ENCODE measurements at places on chromosomes 1 and 21.

- no peak for DNase-seq
Measured at GRCh38 chr1:196910215-196910614, 22.4 kb downstream of the CFHR4 start.

GRCh38 chr1:56547473-56547872, 31.9 kb downstream of the PLPP3 start:
- no peak for DNase-seq

- no peak for DNase-seq
Measured at GRCh38 chr1:233085566-233085965, 135.2 kb downstream of the NTPCR start.

DNA sequence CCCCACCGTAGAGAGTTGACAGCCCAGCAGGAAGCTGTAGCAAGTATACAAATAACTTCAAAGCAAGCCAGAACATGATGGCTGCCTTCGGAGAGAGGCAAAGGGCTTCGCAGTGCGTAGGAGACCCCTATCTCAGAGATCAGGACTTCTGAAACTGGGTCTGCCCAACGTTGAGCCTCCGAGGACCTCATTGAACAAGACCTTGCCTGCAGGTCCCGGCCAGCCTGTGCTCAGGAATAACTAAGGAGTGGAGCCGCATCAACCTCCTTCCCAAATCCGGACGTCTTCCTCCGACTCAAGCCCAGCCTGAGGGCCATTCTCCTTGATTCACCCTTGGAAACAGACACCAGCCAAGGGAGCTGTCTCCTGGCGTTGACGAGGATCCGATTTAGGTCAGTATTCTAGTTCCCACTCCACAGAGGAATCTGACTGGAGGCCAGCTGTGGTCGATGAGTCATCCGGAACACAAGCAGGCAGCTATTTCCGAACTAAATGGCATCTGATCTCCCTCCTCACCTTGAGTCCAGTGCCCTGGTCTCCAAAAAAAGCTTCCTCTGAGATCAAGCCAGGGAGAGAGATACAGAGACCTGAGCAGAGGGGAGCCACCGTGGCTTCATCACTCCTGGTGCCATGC, 166.5 kb upstream of the COA6 start:
- DNase-seq: no peak

DNA sequence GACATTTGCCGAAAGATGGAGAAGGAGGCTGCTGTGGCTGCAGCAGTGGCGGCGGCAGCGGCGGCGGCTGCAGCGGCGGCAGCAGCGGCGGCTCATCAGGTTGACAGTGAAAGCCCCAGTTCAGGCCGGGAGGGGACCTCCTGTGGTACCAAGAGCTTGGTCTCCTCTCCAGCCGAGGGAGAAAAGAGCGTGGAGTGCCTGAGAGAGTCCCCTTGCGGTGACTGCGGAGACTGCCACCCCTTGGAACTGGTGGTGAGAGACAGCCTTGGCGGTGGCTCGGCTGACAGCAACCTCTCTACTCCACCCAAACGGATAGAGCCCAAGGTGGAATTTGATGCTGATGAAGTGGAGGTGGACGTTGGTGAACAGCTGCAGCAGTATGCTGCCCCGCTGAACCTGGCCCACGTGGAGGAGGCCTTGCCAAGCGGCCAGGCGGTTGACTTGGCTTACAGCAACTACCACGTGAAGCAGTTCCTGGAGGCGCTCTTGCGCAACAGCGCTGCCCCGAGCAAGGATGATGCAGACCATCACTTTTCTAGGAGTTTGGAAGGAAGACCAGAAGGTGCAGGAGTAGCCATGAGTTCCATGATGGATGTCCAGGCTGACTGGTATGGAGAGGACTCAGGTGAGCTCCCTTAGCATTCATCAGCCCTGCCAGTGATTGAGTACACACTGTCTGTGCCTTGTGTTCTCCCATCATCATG, 6.3 kb downstream of the ZBTB8B start:
- peak; percentile 3 for DNase-seq

- no peak for DNase-seq
Measured at GRCh38 chr1:38834221-38834782, 25.3 kb downstream of the RRAGC start.

GRCh38 chr1:247741756-247742155, 3.3 kb downstream of the OR14K1 start:
- no peak for DNase-seq

DNA sequence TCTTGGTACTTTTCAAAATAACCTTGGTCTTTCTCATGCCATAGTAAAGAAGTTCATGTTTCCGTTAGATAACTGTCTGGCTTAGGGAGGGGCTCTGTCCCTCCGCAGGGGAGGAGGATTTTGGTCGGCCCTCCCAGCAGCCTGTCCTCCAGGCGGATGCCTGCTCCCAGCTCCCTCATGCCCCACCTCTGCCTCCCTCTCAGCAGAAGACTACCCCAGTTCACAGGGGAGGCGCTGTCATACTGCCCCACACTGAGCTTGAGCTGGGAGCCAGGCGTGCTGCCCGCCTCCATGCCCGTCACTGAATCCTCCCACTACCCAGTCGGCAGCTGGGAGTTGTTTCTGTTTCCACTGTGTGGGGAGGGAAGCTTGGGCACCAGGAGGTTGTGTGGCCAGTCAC, 127.3 kb downstream of the CAMTA1 start:
- no peak for DNase-seq

GRCh38 chr1:183002797-183003196, 20.4 kb upstream of the LAMC1 start:
- no peak for DNase-seq

- peak; percentile 65 for DNase-seq
Measured at GRCh38 chr1:44713321-44713781, 17.6 kb downstream of the RNU5D-1 start.

- DNase-seq: no peak
Measured at GRCh38 chr1:234724516-234725176, 114.7 kb upstream of the IRF2BP2 start.

DNA sequence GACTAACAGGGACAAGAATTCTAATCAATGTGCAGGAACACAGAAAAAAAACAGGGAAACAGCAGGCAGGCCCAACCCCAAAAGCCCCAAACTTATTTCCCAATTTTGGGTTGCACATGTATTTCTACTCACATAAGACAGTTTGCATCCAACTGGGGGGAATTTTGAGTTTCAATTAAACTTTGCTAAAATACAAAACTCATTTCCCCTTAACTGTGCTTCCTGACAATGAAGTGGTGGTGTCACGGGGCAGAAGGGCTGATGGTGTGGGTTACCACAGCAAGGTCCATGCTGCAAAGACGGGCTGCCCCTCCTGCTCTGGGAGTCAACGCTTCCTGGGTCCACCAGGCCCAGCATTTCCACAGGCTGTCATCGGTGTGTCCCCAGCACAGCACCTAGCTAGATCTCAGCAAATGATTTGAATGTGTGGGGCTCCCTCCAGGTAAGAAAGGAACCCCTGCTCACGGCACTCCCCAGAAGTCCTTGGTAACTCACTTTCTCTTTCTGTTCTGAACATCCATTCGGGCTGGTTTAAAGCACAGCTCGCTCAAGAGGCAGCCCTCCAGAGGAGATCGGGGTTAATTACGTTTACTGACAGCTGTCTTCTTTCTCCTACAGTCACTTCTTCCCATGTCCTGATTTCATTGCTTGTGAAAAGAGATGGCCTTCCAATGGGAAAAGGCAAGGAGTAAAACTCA, 27.4 kb downstream of the HIVEP3 start:
- DNase-seq: peak; percentile 66

- DNase-seq: no peak
Measured at GRCh38 chr21:25831300-25831960, 96.7 kb downstream of the GABPA start.

DNA sequence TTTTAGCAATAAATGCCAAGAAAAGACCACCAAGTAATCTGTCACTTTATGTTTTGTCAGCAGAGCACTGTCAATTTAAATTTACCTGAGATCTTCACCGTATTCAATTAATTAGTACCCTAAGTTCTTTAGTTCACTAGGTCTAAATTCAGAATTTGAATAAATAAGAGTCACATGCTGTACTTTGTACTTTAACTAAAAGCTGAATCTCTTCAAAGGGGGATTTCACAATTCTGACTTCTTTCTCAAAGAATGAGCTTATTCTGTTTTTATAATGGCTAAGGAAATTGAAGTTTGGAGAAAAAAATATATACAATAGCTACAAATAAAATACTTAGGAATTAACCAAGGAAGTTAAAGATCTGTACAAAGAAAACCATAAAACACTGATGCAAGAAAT, 2.1 kb upstream of the GNG5 start:
- DNase-seq: no peak

- peak; percentile 56 for DNase-seq
Measured at GRCh38 chr1:198575798-198576641, 35.5 kb upstream of the ATP6V1G3 start.

- peak; percentile 55 for DNase-seq
Measured at GRCh38 chr1:201715801-201716741, 112.9 kb upstream of the IPO9 start.

GRCh38 chr1:53091841-53092645, 30.0 kb downstream of the PODN start:
- no peak for DNase-seq

GRCh38 chr1:190759807-190760206, 282.1 kb upstream of the BRINP3 start:
- DNase-seq: no peak

- DNase-seq: no peak
Measured at GRCh38 chr1:26774462-26774861, 13.3 kb upstream of the PIGV start.

DNA sequence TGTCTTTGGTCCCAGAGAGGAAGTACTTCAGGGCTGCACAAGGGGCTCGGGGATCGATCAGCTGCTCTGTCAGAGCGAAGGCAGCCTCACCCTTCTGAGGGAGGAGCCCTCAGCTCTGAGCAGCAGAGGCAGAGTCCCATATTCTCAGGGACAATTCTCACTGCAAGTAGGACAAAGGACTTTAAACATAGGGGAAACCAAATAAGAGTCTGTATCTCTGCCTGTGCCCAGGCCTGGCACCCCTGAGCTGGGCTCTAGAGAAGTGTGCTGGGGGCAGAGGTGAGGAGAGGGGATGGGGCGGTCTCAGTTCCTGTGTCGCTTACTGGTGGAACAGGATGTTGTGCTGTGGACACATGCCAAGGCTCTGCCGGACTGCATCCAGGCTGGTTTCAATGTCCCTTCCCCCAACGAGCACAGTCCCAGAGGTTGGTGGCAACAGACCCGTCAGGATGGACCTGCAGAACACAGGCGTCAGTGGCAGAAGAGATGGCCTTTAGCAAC, 76.6 kb downstream of the ABCA4 start:
- no peak for DNase-seq

GRCh38 chr1:232357416-232357815, 272.5 kb downstream of the SIPA1L2 start:
- no peak for DNase-seq

GRCh38 chr1:203086992-203087763, 1.4 kb upstream of the MYOG start:
- no peak for DNase-seq

DNA sequence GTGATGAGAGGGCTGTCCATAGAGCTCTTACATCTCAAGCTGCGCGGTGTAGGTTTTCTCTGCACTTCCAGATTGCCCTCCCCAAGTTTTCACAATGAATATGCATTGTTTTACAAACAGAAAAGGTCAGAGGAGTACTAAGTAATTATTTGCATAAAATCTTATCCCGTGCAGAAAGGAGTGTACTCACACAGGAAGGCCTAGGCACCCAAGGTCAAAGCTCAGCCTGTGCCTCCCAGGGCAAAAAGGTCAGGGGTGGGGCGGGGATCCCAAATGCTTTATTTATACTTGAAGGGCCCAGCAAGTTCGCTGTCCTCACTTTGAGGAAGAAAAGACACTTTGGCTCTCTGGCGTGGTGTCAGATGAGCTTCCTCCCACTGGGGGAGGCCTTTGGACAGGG, 10.3 kb upstream of the KCNE1 start:
- DNase-seq: no peak

GRCh38 chr21:25402134-25402961, 204.9 kb downstream of the MRPL39 start:
- no peak for DNase-seq

Data from naive B cell (primary cell).